SK-MEL-5 (cell line): ENCODE measurements at places on chromosomes 13 and 19.

GRCh38 chr13:59601993-59602392 is 561.7 kb downstream of the DIAPH3 start:
- no peak for DNase-seq

DNA sequence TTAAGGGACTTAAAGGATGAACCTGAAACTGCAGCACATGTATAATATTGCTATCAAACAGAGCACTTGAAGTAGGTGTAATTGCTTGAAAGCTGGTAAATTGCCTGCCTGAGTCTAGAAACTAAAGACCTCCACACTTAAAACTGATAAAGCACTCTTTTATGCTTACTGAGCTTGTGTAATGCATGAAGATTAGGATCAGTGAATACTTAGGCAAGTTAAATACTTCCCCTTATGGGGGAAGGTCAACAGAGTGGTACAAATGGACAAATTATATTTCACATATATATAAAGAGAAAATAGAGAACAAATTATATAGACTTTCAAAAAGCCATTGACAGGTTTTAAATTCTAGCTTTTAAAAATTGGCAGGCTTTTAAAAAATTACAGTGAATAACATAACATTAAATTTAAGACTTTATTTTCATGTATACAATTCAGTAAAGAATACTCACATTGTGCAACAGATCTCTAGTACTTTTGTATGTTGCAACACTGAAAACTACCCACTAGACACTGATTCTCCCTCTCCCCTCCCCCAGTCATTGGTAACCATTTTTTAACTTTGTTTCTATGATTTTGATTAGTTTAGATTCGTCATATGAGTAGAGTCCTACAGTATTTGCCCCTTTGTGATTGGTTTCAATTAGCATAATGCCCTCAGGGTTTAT is 23.9 kb downstream of the PIBF1 start:
- DNase-seq, result no peak

DNA sequence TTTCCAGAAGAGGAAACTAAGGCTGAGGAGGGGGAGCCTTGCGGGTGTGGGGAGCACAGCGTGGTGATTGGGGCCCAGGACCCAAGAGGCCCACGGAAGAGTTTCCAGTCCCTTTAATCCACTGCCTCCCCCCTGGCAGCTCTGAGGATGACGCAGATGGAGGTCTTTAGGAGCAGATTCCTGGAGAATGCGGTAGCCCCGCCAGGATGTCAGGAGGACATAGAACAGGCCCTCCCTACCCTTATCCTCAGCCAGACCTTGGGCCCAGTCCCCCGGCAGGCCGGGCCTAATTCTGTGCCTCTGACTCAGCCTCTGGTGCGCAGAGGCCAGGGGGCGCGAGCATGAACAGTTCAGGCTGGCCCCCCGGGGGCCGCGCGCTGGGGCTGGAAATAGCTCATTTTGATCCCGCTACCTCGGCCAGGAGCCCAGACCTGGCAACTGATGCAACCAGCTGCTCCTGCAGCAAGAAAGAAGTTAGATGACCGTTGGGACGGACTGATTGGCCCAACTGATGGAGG is 461 bp upstream of the HSPB6 start:
- peak; percentile 12 for DNase-seq

GRCh38 chr13:44373601-44374347 is at the start of gene SERP2:
Gene SERP2, plus strand, starts transcription at chr13:44373824. Its CDS starts 202 bp downstream, at chr13:44374026.
- no peak for DNase-seq

GRCh38 chr19:30530751-30531150 is 158.6 kb downstream of the ZNF536 start:
- no peak for DNase-seq
